ENCODE measurements at places on chromosomes 16 and 17.

DNA sequence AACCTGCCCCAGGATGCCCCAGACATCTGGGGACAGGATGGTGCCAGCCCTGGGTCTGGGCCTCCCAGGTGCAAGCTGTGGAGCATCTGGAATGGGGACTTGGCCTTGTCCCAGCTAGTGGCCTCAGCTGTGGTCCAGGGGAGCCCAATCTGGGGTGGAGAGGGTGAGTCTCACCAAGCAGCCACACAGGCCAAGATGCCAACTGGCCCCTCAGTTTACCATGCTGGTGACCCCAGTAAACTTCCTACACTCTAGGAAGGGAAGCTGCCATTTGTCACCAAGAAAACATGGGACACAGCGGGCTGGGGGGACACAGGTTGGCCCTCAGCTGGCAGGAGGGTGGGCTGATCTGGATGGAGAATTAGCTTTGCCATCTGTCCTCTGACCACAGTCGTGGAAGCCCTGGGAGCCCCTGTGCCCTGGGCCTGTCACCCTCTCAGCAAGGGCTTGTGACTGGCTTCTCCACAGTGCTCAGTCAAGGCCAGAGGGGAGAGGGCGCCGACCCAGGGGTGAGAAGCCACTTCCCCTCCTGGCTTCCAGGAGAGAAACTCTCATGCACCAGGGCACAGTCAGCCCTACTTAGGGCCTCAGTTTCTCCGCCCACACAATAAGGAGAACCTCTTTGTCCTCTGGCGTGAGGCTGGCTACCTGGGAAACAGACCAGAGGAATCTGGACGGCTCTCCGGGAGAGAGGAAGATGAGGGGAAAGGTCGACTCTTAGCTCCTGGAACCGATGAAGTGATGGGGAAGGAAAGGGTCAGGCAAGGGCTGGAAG is 126.4 kb upstream of the SMURF2 start:
- DNase-seq: no peak

- DNase-seq: no peak
Measured at GRCh38 chr16:70696355-70696754, 10.5 kb upstream of the MTSS2 start.

DNA sequence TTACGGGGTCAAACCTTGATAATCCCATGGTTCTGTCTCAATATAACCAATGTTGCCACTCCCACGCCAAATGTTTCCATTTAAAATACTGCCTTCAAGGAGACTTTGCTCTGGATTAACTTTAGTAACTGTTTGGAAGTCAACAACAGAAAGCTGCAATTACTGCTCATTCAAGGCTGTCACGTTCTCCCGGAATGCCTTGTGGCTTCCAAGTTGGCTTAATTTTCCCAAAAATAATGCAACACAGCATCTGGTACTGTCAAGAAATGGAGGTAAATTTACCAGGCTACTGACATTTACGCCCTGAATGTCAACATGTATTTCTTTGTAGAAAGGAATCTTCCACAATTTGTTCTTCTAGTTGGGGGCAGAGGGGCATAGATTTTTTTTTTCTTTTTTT is 38.2 kb downstream of the GPRC5B start:
- DNase-seq: no peak

- no peak for DNase-seq
Measured at GRCh38 chr16:12340151-12340733, 363.7 kb downstream of the SNX29 start.

DNA sequence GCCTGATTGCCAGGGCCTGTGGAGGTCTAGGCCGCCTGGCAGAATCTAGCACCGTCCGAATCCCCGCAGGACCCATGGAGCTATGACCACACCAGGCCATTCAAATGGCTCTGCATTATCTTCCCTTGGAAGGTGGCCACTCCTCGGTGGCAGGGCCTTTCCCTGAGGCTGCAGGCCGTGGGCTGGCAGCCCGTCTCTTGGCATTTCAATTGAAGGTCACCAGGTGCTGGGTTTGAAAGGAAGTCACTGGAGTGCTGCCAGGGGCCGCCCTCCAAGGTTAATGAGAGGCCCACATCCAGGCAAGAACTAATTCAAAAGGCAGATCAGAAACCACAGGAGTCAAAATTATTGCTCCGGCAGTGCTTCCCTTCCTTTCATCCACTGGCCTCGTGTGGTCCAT is 27.7 kb upstream of the CACNG5 start:
- DNase-seq: no peak

DNA sequence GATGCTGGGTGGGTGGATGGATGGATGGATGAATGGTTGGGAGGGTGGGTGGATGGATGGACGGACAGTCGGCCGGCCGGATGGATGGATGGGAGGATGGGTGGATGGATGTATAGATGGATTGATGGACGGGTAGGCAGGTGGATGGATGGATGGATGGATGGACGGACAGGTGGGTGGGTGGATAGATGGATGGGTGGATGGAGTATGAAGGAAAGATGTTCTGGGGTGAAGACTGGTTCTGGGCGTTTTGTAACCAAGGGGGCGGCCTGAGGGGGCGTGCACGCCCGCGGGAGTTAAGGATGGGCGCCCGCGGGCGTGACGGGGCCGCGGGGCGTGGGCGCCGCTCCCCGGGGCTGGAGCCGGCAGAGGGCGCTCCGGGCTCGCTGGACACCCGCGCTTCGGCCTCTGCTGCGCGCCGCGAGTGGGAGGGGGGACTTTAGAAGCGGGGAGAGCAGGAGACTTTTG is at the start of gene NECAB2:
Gene NECAB2, plus strand, starts transcription at position 407 of the 468 bp plus-strand sequence. CDS start 405 bp downstream, outside the sequence.
- peak; percentile 56 for DNase-seq

GRCh38 chr17:43308999-43309398 is 75.2 kb upstream of the RNU2-1 start:
- no peak for DNase-seq

GRCh38 chr17:61251939-61252865 is 147.4 kb upstream of the TBX2 start:
- peak; percentile 87 for DNase-seq

GRCh38 chr17:48389903-48390302 is 40.1 kb downstream of the SKAP1 start:
- DNase-seq: no peak

GRCh38 chr16:54504372-54504771 is 217.8 kb upstream of the IRX3 start:
- peak; percentile 39 for DNase-seq

DNA sequence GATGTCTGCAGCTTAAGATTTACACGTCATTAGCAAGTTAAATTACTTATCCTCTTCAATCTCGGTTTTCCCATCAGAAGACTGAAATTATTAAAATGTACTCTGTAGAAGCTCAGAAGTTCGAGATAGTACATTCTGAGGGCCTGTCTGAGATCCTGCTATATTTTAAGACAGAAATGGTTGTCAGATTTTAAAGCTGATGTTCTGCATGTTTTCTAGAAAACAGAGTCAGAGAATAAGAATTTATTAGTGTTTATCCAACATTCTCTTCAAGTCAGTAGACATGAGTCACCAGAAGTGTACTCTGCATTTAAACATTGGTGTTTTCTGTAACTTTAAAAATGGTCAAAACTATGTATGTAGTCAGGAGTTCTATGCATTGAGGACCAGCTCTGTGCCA is 155.2 kb upstream of the MYOCD start:
- no peak for DNase-seq

DNA sequence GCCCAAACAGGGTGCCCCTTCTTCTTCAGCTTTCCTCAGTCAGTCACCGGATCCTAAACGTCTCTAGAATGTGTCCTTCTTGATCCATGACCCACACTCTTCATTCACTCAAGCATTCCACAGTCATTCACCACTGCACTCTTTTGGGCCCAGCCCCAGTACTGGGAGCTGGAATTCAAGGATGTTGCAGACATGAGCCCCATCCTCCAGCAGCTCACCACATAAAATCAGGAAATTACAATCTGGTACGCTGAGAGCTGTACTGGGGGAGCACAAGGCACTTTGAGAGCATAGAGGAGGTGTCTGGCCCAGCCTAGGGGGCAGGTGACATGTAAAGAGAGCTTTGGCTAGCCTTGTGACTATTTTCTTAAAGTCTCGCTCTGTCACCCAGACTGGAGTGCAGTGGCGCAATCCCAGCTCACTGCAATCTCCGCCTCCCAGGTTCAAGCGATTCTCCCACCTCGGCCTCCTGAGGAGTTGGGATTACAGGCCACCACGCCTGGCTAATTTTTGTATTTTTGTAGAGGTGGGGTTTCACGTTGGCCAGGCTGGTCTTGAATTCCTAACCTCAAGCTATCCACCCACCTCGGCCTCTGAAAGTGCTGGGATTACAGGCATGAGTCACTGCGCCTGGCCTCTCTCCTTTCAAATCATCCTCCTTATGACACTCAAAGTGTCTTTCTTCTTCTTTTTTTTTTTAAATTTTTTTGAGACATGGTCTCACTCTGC is 18.7 kb downstream of the CES4A start:
- no peak for DNase-seq

DNA sequence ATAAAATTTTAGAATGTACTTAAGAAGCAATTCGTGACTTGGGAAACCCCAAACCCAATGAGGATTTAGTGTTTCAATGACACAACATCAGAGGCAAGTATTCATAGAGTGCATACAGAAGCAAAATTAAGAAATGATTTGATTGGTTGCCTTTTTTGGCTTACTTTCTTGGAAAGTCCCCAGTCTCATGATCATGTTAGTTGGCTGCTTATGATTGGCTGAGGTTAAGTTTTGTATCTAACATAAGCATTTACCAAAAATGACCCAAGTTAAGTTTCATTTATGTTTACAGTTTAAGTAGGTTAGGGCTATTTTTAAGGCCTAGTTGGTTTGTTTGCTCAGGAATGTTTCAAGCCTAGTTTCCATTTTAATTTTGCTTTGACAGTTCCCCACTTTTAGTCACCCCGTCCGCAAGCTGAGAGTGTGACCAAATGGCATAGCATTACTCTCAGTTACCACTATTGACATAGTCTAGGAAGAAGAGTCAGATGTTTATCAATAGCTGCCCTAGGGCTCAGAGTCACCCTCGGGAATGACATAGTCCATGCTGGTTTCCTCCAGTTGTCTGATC is 36.2 kb downstream of the DGKE start:
- DNase-seq: no peak

- DNase-seq: no peak
Measured at GRCh38 chr16:68284847-68285246, 20.5 kb downstream of the SLC7A6 start.

DNA sequence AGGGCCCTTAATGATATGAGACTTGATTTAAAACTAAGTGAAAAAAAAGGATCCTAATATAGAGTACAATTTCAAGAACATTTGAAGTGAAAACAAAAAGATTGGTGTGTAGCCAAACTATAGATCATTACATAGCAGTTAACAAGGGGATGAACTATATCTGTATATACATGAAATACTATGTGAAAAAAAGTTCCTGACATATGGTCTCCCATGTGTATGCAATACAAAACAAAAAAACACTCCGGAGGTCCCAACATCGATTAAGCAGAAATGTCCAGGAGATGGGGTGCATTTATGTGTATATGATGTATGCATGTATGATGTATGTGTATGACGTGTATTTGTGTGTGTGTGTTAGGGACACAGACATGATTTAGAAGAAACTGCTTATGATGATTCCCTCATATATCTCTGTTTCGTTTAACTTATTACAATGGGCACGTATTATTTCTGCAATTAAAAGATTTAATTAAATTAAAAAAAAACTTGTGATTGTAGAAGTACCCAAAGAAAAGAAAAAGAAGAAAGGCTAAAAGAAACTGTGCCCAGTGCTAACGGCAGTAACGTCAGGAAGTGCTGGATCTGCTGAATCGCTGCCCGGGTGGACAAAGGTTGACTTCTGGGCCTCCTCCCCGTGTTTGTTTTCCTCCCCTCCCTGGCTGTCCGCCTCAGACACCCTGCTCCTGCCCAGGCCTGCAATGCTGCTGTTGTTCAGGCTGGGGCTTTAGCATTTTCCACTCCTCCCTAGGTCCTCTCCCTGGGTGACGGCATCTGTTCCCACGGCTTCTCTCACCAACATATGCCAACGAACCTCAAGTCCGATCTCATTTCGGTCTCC is 36.9 kb downstream of the TBX4 start:
- peak; percentile 79 for DNase-seq

DNA sequence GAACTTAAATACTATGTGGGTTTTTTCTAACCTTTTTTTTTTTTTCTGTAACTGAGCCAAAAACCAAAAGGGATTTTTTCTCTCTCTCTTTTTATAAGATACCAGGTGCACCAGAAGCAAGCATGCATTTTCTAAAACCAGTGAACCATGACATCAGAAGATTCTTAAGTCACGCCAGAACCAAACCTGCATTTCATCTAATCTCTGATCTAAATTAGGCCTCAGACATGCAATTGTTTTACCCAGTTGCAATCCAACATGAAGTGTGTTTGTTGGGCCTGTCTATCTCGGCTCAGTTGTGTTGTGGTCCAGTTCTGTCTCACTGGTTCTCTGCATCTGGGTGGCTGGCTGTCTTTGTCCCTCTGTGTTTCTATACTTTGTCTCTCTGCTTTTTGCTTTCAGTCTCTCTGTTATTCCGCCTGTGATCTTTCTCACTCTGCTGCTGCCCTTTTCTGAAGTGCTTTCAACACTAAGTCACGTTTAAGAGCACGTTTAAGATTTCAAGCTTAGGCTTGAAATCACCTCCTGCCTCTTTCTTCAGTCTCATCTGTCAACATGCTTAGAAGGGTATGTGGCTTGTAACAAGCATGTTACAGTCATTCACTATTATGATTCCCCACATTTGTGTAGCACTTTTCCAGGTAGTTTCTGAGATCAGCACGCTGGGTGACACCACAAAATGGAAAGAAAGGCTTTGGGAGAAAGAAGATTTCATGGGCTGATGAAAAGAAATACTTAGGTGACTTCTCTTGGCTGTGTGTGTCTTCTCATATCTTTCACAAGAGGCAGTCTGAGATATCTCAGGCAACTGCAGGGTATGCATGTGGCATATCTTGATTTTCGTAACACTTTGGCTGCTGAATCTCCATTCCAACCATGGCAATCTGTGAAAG is 488.9 kb downstream of the SHISA9 start:
- no peak for DNase-seq

DNA sequence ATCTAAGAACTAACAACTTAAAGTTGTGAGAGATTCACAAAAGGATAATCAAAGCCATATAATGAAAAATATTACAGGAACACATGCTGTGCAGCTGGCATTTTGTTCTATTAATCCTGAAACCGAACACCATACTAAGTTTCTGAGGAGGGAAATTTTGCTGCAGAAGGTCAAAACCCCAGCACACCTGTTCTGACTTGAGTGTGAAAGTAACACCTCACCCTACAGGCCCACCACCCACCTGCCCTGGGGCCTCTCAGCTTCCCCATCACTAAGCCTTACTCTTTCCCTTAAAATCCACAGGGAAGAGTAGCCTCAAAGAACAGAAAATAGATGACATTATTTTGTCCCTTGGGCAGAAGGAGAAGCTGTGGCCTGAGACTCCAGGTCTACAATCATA is 44.8 kb downstream of the STAT5A start:
- no peak for DNase-seq

DNA sequence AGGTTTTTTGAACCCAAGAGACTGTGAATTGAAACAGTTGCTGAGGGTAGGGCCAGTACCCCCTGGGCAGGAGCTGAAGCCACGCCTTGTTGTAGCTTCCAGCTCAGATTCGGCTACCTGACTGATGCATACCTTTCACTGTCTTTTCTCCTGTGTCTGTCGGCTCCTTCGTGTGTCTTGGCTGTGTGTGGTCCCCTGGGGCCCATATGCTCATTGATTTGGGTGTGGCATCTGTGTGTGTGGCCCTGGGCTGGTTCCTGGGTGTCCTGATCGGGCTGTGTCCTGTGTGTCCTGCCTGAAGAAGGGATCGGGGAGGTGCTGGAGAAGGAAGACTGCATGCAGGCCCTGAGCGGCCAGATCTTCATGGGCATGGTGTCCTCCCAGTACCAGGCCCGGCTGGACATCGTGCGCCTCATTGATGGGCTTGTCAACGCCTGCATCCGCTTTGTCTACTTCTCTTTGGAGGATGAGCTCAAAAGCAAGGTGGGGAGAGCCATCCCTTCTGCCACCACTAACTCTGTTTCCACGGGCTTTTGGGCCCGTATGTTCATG is 20.9 kb downstream of the CASKIN2 start:
- no peak for DNase-seq

- DNase-seq: no peak
Measured at GRCh38 chr16:29699324-29700219, 20.6 kb downstream of the QPRT start.
